ELF-1 (cell line): ENCODE measurements at places on chromosomes 12 and 14.

GRCh38 chr12:19978193-19978592 is 390.1 kb upstream of the PDE3A start:
- no peak for DNase-seq

DNA sequence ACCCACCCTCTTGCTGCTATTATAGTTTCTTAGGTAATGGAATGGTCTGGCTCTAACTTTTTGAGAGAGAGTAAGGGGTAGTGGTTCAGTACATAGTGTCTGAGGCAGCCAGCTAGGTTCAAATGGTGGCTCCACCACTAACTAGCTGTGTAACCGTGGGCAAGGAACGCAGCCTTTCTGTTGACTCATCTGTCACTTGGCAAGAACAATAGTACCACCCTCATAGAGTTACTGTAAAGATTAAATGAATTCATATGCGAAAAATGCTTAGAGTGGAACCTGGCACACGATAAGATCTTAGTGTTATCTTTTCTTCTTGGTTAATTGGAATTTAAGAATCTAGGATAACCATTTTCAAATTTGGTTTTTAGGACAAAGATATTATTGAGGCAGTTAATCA is 14.0 kb downstream of the CCDC62 start:
- no peak for DNase-seq

- peak; percentile 57 for DNase-seq
Observed at GRCh38 chr14:56004786-56005185, 113.4 kb upstream of the PELI2 start.

- peak; percentile 90 for DNase-seq
Observed at GRCh38 chr12:114711689-114712152, 27.7 kb upstream of the TBX3 start.

DNA sequence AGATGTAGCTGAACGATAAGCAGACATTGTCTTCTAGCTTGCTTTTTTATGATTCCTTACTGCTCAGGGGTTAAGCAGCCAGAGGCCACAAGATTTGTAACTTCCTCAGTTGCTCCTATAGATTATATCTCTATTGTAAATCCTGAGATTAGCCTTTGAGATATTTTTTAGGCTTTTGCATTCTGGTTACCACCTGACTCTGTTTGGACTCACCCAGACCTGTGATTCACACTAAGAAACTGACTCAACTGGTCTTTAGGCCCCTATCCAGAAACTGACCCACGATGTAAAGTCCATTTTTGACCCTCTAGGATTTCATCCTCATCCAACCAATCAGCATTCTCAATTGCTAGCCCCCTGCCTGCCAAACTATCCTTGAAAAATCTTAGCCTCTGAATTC is 194.4 kb downstream of the RASSF9 start:
- DNase-seq = no peak

- DNase-seq = no peak
Observed at GRCh38 chr14:45867046-45867894, 614.3 kb upstream of the MIS18BP1 start.

DNA sequence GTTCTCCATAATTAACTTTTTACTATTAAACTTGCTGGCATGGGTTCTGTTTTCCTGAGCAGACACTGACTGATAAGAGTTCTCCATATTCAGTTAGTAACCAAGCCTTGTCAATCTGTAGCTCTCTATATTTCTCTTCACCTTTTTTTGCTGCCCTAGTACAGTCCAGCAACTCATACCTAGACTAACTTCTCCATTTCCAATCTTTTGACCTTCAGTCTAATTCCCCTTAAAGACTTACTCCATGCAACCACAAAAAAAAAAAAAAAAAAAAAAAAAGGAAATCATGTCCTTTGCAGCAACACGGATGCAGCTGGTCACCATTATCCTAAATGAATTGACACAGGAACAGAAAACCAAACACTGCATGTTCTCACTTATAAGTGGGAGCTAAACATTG is 125.7 kb upstream of the KRAS start:
- DNase-seq = no peak

GRCh38 chr14:31964490-31964889 is 112.6 kb upstream of the ARHGAP5 start:
- DNase-seq = no peak
